Activated effector memory CD4-positive, alpha-beta T cell treated with Interleukin-2 at 50 U/mL for 16 hours (primary cell): ENCODE measurements at places on chromosomes 1 and 21.

GRCh38 chr21:43913928-43914327 lies 48.9 kb downstream of the AGPAT3 start:
- DNase-seq: no peak

DNA sequence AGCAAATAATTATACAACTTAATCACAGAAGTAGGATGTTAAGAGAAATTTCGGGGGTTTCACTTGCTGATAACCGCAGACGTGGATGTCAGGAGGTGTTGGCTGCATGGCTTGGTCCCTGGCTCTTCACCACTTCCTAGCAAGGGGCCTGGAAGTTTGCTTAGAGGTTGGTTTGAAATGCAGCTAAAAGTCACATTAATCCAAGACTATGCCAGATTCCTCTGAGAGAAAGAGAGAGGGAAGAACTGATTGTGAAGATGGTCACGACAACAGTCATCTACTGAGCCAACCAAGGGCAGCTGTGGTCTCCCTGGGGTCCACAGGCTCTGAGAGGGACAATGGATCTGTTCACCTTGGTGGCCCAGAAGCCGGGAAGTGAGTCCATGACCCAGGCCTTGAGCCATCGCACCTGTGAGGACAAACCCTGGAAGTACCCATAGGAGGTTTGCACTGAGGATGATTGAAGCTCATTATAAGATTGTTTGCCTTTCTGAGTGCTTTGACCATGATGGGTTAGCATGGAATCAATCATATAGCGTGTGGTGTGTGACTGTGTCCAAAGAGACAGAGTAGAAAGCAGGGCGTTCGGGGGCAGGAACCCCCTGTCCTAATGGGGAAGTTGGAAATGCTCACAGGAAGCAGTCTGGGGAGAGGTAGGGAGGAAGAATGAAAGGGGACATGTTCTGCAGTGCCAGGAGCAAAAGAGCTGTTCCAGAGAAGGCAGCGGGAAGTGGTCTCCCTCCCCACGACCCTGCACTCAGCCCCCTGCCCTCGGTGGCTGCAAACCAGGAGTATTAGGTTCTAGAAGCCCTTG lies 47.1 kb downstream of the UMODL1 start:
- DNase-seq: no peak

DNA sequence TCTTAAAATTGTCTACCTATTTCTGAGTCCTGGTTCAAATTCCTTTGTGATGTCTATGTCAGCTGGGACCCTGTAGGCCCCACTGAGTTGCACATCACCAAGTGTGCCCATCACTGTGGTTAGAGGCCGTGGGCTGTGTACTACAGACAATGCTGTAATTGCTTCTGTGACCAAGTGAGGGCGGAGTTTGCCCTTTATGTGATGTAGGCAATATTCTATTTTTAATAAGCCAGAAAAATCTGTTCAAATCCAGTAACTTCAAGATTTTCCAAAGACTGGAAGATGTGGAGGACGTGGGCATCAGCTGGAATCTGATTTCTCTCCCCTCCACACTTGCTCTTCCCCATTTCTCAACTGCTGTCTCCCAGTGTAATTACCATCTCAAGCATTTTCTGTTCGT lies 215.4 kb downstream of the PBX1 start:
- no peak for DNase-seq

GRCh38 chr1:232944347-232944746 lies 6.1 kb upstream of the NTPCR start:
- DNase-seq: no peak

DNA sequence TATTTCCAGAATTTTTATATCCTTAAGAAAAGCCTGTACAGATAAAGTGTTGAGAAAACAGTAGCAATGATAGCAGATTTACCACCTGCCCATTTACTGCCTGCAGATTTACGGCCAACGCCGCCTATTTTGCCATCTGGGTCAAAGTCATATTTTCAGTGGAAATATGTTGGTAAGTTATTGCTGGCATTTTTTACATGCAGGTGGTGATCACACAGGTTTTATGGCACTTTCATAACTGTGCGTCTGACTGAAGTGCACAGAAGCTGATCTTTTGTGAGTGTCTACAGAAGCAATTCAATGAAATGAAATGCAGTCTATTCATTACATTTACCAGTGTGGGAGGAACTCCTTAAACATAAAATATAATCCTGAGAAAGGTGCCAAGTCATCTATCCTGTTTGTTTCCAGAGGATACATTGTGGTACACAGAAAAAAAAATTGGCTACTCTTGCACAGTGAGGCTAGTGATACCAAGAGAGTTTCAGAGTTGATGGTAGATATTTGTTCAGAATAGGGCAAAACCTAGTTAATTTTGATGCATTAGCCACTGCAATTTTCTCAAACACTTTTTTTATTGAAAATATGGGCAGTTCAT lies 458.5 kb downstream of the NEGR1 start:
- no peak for DNase-seq

DNA sequence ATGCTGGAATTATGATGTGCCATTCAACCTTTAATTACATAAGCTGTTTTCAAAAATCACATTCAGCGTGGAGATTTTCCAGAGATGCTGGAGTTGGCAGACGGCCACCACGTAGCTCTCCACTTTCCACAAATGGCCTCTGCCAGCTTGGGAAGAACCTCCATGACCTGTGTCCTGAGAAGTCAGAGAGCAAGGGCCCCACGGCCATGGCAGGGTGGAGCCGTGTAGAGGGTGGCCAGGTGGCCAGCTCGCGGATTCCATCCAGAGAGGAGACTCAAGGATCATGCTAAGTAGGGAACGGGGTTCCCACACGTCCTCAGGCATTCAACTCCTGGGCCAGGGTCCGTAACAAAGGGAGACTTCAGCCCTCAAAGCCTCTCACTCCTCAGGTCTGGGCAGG lies 1.3 kb upstream of the GALE start:
- DNase-seq: no peak

- DNase-seq: no peak
These were observed 14.6 kb upstream of the COL16A1 start for GRCh38 chr1:31718327-31718897.

- DNase-seq: no peak
These were observed 27.0 kb upstream of the SMYD3 start for GRCh38 chr1:246534114-246534513.

DNA sequence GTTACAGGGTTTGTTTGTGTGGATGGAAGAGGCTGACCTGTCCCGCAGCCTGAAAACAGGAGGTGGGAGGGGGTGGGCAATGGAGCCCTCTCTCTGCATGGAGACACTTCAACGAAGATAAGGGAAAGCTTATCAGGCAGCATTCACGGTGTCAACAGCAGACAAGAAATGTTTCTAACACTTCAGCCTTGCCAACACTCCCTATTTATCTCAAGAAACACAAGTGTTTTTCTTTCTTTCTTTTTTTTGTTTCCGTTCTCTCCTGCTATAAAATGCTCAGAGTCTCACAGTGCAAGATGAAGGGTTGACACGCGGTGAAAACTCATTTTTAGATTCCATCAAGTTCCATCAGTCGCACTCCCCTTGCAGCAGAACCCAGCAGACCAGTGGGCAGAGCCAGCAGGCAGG lies 594.4 kb downstream of the MATN1 start:
- no peak for DNase-seq

DNA sequence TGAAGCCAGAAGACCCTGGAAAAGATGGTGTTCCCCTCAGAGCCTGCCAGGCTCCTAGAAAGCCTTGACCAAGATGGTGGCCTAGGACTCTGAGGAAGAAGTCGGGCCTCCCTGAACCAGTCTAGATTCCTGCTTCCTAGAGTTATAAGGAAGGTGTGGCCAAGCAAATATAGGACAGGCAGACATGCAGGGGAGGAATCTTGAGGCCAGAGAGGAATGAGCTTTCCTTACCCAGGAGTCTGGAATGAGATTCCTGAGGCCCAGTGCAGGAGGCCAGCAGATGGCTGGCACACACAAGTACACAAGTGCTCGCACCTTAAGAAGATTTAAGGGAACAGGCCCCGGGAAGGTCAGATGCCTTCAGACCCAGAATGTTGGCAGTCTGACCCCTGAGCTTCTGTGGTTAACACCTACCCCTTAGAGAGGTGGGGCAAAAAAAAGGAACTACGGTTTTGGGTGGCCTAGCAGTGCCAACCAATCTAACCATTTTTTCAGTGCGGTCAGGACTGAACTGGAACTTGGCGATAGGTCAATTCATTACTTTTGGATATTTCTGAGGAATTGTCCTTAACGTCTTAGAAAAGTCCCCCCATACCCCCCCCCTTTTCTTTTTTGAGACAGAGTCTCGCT lies 73.3 kb downstream of the MDM4 start:
- DNase-seq: no peak

DNA sequence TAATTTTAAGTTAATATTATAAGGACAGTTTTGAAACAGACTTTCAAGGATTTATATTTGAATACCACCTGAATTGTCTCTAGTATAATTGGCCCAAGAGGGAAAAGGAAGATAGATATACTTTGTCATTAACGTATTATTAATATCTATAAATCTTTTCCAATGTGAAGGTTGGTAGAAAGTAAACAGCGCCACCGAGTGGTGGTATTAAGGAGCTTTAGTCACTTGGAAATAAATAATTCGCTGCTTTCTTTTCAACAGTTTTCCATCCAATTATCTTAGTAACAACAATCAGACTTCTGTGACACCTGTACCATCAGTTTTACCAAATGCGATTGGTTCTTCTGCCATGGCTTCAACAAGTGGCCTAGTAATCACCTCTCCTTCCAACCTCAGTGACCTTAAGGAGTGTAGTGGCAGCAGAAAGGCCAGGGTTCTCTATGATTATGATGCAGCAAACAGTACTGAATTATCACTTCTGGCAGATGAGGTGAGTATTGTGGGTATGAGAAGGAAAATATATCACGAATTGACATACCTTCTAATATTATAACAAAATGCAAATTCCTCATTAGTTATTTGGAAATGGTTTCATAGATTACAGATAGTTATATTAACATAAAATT lies 37.7 kb downstream of the SH3GLB1 start:
- no peak for DNase-seq

- DNase-seq: no peak
These were observed 78.9 kb downstream of the RAP1GAP start for GRCh38 chr1:21590126-21590880.

DNA sequence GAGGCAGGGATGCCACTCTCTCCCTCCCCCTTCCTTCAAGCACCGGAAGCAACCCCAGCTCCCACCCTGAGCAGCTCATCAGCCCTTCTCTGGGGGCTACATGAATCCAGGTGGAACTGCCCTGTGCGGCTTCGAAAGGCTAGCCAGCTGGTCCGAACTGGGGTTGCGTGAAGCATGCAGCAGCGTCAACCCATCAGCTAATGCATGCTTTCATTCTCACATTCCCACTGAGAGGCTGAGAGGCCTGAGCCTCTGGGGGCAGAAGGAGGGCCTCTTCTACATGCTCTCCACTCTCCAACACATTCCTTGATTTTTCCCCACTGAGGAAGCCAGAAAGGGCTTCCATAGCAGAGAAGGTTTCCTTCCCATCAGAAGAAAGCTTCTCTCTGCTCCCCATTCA lies 5.6 kb downstream of the RXRG start:
- no peak for DNase-seq

GRCh38 chr1:8457760-8458381 lies 140.0 kb downstream of the SLC45A1 start:
- DNase-seq: no peak

DNA sequence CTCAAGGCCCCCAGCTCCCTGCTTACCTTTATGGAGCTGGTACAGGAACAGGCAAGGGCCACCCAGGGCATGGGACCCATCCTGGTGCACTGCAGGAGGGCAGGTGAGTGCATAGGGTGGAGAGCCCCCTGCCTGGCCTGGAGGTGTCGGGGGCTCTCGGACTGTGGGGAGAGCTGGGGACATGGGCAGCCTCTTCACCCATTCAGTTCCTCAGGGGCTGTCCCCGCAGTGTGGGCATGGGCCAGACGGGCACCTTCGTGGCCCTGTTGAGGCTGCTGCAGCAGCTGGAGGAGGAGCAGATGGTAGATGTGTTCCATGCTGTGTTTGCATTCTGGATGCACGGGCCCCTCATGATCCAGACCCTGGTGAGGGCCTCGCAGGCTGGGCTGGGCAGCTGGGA lies 7.3 kb upstream of the LGR6 start:
- no peak for DNase-seq

DNA sequence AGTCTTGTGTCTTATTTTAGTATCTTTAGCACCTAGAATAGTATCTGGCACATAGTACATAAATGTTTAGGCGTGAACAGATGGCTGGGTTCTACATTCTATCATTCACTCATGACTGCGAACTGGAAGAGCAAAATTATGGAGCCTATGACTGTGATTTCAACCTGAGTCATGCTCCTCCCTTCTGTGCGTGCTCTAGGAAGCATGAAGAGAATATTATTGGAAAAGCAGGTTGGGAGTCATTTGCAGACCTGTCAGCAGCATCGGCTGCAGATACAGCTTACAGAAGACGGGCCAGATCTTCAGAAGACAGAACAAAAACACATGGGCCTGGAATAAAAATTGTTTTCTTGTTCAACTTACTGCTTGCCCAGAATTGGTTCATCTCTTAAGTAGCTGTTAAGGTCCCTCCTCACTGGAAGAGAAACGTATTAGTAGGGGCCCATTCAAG lies 344.0 kb upstream of the USP24 start:
- DNase-seq: no peak

DNA sequence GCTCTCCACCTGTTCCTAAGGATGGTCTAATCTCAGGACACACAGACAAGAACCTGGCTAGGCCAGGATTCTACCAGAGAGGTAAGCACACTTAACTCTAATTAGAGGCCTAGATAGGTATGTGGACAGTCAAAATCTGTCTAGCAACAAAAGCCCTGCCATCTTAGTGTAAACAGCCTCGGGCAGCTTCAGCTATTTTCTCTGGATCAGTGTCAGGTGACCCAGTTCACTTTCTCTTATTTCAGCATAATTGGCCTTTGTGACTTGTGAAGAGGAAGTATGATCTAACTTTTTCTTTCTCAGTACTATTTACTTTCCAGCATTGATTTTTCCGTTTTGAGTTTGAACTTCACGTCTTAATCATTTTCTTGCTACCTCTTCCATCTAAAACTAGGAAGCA lies 217.7 kb downstream of the CRB1 start:
- DNase-seq: no peak

DNA sequence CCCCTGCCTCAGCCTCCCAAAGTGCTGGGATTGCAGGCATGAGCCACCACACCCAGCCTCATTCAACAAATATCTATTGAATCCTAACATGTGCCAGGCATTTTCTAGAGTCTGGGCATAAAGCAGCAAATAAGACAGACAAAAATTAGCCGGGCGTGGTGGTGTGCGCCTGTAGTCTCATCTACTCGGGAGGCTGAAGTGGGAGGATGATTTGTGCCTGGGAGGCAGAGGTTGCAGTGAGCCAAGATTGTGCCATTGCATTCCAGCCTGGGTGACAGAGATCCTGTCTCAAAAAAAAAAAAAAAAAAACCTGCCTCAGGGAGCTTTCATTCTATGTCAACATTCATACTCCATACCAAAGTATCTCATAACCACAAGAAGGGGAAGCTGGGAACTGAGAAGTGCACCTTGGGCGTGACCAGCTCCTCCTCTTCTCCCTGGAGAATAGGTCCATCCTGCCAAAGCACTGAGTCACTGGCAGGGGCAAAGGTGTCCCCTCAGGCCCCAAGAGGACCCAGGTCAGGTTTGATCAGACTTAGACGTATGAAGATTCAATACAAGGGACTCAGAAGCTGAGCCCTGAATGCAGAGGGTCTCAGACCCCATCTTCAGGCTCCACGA lies 36.8 kb upstream of the PPP1R15B start:
- no peak for DNase-seq
